ENCODE measurements at places on chromosomes 7 and 10.

DNA sequence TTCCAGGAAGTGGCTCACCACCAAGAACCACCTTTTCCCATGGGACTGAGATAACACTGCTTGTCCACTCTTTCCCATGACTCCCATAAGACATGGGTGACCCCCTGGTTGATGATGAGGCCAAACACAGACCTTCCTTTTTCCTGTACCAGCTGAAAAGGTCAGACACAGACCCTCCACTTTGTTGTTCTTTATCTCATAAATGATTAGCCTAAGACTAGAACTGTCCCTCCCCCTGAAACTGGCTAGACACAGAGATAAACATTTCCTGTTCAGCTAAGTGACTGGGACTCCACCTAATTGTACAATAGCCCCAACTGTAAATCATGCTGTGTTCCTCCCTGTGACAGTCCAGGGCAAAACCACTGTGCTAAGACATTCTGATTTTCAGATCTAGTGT is 8.2 kb upstream of the NRG3 start:
- no peak for DNase-seq

DNA sequence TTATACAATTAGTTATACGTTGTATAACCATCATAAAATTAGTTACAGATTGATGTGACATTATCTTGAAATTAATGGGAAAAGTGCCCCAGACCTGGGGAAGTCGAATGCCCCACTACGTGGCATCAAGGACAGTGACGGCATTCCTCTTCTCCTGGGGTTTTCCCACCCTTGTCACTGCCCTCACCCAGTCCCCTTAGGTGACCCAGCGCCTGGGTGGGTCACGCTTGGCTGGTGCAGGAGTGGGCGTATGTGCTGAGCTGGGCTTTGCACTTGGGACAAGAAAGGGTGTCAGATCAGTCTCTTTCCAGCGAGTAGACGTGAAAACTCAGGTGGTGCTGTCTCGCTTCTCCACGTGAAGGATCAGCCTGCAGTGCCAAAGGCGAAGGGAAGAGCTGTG is 7.6 kb downstream of the FOXK1 start:
- no peak for DNase-seq

DNA sequence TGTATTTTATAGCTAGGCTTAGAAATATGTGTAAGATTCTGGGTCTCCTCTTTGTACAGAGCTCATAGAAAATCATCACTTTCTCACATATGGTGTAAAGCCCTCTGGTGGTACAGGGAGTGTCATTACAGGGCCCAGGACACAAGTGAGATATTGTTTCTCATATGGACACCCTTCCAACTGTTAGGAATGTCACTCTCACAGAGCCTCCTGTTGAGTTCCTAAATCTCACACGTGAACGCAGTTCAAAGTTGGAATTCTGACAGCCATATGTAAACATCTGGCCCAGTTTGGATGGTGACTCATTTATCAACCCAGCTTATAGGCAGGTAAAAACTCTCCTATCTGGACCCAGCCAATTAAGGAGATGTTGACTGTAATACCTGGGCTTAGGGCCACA is 35.4 kb upstream of the ZNF107 start:
- no peak for DNase-seq

GRCh38 chr10:23070913-23071218 is 24.5 kb upstream of the MSRB2 start:
- DNase-seq, result no peak

DNA sequence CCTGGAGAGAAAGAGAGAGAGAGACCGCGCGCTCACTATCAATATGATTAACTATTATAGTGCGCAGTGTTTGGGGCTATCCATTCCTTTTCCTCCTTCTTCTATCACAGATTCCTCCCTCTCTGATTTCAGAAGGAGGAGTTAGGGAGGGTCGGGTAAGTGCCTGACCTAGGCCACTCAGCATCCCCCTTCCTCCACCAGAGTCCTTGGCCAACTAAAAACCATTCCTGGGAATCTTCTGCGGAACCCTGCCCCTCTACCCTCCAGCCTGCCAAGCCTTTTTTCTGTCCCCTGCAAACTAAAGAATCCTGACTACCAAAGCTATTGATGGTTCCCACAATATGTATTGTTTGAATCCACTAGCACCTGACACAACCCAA is 256.2 kb upstream of the NFE2L3 start:
- DNase-seq, result no peak

DNA sequence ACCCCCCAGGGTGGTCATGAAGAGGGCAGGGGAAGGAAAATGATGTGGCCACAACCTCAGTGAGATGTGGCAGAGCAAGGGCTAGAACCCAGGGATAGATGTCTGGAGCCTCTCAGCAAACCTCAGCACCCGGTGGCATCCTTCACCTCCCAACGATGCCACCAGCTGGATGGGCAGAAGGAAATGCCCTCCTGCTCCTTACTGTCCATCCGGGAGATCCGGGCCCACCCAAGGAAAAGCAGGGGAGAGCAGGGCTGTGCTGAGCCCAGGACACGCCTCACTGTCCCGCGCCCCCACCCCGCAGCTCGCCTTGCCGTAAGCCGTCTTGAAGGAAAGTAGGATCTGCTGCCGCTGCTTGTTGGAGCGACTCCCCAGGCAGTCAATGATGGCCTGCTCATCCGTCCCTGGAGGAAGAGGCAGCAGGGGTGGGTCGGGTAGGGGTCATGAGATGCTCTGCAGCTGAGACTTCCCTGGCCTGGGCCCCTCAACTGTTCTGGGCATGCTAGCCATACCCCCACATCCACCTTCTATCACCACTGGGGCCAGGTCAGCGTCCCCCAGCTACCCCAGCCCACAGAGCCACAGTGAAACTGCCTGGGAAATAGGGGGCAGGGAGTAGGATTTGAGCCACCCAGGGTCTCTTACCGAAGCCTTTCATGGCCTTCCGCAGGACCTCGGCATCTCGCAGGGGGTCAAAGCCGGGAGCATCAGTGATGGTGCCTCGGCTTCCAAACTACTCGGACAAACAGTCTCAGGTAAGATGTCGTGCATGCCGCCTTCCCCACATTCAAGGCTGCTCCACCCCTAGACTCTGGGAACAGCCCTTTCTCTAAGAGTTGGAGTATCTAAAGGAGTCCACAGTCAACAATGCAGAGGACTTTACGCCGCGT is 34.3 kb downstream of the PLAC9 start:
- DNase-seq, result no peak

DNA sequence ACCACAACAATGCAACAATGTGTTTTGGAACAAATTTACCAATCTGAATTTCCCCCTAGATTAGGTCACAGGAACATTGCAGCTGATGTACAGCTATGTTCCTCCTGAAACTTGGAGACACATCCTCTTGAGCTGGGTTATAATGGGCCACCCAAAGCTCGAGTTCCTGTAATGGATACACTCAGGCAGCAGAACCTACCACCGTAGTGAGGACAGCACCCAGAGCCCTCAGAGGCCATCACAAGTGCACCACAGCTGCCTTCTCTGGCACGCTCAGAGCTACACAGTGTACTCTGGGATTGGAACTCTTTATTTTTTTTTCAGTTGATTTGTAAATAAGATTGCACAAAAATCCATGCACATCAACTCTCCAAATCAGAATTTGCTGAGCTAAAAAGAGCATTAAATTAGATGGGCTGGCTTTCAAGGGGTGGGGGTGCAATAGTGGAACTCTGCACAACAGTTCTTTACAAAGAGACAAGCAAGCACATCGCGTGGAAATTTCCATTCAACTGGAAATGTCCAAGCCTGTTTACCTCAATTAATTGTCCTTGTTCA is 56.7 kb downstream of the EGFR start:
- DNase-seq, result no peak

DNA sequence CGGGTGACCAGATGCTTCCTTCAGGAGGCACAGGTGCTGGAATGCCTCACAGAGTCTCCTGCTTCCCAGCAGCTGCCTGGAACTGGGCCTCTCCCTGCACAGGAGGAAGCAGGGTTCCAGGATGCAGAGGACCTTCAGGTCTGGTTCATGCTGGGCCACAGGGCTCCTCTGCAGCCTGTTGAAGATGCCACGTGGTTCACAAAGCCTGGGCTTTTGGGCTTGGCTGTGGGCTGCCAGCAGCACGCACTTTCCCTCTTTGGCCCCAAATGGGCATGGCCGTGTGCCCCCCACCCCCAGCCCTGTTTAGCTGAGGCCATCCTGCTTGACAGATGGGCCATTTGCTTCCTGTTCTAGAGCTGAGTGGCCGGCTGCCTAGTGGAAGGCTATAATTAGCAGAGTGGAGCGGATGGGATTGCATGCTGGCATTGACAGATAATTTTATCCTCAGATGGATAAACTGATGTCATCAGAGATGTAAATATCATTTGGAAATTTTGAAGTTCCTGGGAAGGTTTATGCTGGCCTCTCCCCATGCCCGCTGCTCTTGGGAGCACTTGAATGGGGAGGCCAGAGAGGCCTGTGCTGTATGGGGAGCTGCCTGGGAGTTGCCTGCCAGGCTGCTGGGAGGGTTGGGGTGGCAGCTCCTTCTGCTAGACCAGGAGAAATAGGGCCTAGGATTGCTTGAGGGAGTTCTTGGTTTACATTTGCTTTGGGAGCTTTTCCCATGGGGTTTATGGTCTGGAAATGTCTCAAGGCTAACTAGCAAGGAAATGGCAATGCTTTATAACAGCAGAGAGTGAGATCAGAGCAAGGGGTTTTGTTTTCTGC is 28.2 kb downstream of the TSPAN15 start:
- DNase-seq, result no peak

DNA sequence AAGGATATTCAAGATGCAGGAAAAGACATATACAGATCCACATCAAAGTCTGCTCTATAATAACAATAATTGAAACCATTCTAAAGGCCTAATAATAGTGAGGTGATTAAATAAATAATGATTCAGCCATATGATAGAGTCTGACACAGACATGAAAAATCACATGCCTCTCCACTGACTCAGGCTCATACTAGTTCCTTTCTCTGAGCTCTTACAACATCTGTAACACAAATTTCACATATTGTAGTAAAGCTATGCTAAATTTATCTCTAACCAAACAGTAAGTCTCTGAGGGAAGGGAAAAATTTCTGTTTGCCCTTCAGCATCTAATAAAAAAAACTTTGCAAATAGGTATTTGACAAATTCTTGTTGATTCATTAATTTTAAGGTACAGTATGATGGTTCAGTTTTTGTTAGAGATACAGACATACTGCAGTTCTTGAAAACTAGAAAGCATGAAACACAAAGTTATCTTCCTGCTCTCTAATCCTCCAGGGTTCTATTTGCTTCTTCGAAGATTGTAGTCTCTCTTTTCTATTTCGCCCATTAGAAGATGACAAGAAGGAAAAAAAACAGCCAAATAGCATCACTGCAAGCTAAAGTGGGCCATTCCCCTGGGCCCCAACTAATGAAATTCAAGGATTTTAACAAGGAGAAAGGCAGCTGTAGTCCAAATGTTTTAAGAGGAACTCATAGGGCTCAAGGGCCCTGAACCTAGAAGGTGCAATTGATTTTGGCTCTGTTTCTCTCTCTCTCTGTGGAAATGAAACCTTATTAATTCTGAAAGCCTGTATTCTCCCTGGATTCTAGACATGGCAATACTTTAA is 53.9 kb downstream of the CUBN start:
- no peak for DNase-seq

DNA sequence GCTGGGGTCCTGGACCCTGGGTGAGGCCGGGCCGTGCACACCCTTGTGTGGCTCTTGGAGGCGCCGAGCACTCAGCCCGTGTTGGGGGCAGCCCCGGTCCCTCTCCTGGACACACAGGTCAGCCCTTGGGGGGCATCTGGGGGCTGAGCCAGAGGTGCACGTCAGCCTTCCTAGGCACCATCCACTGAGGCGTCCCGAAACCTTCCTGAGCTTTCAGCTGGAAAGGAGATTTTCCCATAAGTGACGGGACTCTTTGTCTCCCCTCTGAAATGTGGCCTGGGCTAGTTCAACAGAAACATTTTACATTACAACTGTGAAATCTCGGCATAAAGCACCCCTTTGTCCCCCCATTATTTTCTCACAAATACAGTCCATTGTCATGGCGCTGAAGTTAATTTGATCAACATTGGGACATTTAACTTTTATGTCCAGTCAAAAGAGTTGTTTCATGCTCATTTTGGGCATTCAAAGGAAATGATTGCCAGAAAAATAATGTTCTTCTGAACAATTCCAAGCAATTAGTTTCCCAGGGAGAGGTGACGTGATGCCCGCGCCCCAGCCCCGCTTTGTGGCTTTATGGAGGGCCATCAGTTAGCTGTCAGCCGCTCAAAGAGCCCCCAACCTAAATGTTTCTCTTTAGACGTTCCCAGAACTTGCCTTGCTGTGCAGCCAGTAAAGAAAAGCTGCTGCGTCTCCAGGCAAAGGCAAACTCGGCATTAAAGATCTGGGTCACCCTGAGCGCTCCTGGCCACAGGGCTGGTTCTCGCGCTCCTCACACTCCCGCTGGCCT is 70.8 kb downstream of the NKX6-2 start:
- DNase-seq, result no peak

GRCh38 chr7:92496876-92497275 is 19.1 kb upstream of the ERVW-1 start:
- DNase-seq, result no peak
